ENCODE measurements at places on chromosomes 16 and 17.

DNA sequence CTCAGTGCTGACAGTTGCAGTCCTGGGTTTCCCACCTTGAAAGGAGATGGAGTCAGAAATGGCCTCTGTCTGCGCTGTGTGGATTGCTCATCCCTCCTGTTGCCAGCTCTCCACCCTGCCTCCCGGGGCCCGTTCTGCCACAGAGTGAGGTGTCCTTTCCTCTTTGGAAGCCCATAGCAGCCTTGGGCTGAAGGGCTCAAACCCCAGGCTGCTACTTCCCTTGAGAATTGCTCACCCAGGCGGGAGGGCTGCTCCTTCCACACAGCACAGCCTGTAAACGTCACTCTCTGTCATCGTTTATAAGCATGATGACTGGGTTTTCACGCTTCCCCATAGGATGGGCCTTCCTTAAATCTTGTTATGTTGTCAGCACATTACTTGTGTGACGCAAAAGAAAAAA is 62.7 kb downstream of the FOXK2 start:
- no peaks in the 10 kb centered on the region for H3K4me1 ChIP-seq
- DNase-seq = no peak
- H3K27me3 ChIP-seq = no peaks in the 10 kb centered on the region
- H3K4me3 ChIP-seq = no peak overlapping the region

DNA sequence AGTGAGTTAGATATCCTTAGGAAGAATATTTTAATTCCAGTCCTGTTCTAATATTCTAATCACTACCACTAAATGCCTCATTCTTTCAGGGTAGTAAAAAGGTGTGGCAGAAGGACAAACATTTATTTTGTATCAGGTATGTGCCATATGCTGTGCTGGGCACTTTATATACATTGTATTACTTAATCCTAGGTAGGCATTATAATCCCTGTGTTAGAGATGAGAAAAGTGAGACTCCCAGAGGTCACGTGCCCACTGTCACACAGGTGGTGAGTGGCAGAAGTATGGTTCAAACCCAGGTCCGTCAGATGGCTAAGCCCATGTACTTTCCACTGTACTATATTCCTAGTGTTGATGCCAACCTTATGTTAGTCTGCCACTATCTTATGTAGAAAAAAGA is 104.7 kb upstream of the NOG start:
- no peak for DNase-seq
- no peak overlapping the region for H3K27ac ChIP-seq
- no peak overlapping the region for H3K4me3 ChIP-seq
- H3K4me1 ChIP-seq = no peaks in the 10 kb centered on the region
- no peaks in the 10 kb centered on the region for H3K27me3 ChIP-seq

- no peak overlapping the region for H3K4me3 ChIP-seq
- DNase-seq = no peak
- H3K27ac ChIP-seq = no peak overlapping the region
- no peaks in the 10 kb centered on the region for H3K27me3 ChIP-seq
- H3K4me1 ChIP-seq = no peaks in the 10 kb centered on the region
Measured at GRCh38 chr17:55377671-55378275, 43.9 kb downstream of the MMD start.

GRCh38 chr16:54846766-54847165 is 83.9 kb upstream of the IRX5 start:
- no peaks in the 10 kb centered on the region for H3K27me3 ChIP-seq
- no peaks in the 10 kb centered on the region for H3K4me1 ChIP-seq
- no peak for DNase-seq
- no peak overlapping the region for H3K27ac ChIP-seq

GRCh38 chr16:85645021-85645589 is 32.0 kb downstream of the GSE1 start:
- H3K27me3 ChIP-seq = no peaks in the 10 kb centered on the region
- no peak overlapping the region for H3K4me3 ChIP-seq
- H3K36me3 ChIP-seq = peaks cover 3% of the 10 kb centered on the region
- no peak for DNase-seq
- peaks cover 42% of the 10 kb centered on the region for H3K4me1 ChIP-seq

DNA sequence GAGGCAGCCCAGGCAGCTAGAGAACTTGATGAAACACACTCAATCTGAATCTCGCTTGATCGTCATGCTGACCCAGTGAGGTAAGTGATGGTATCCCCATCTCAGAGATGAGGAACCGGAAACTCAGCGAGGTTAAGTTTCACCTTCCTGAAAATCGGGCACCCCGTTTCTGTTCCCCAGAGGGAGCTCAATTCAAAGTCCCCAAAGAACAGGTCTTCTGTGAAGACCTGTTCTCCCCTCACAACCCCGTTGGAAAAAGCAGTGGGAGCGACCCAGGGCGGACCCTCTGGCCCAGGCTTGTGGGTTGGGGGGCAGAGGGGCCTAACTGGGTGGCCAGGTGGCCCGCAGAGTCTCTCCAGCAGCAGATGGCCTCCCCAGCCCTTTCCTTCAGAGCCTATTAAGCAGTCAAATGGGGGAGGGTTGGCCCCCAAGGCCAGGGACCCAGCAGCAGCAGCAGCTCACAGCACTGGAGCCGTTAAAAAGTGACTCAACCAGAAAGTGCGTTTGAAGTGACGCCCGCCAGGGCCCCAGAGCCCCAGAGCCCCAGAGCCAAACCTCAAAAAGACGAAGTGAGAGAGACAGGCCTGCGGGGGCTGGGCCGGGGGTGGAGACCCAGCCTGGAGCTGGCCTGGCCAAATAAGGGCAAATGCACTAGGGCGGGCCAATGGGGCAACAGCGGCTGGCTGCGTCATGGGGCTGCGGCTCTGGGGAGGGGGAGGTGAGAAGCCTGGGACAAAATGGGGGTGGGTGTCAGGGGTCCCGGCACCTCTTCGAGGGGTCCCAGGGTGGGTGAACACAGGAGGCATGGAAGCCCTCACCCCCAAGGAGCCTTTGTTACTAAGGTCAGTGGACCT is 9.2 kb upstream of the TSPOAP1 start:
- H3K36me3 ChIP-seq = no peaks in the 10 kb centered on the region
- H3K4me1 ChIP-seq = peaks cover 3% of the 10 kb centered on the region
- peak overlapping the region; percentile 86 for H3K27ac ChIP-seq
- H3K27me3 ChIP-seq = no peaks in the 10 kb centered on the region

All from liver (tissue), 10 donors.